CD4-positive, alpha-beta T cell treated with Interleukin-4 for 1 hour (primary cell): ENCODE measurements at places on chromosomes 7 and 10.

- no peak for DNase-seq
These were observed 319.1 kb upstream of the TMEM229A start for GRCh38 chr7:124351950-124352349.

DNA sequence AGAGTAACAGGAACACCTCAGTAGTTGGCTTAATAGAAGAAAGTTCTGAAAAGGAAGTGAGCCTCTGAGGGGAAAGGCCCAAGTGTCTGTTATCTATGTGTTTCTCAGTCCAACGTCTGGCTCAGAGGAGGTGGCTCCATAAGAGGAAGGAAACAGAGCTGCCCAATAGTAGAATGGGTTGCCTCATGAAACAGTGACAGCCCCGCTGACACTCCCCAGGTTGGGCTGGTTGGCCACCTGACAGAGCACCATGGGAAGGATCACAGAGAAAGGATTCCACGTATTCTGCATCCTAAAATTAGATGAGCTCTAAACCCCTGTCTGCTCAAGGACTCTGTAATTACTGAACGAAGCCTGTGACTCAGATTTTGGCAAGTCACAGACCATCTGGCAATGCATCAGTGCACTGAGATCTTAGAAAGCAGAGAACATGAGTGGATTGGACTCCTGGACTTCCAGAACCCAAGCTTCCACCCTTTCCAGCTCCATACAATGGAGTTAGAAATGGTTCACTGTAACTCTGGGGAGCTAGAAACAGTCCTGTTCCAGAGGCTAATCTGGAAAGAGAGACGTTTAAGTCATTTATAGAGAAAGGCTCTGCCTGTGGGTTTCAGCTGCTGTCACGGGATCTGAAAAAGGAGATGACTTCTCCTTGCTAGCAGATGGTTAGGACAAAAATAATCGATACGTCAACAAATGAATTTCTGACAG is 2.9 kb downstream of the PKD2L1 start:
- DNase-seq, result peak; percentile 73

DNA sequence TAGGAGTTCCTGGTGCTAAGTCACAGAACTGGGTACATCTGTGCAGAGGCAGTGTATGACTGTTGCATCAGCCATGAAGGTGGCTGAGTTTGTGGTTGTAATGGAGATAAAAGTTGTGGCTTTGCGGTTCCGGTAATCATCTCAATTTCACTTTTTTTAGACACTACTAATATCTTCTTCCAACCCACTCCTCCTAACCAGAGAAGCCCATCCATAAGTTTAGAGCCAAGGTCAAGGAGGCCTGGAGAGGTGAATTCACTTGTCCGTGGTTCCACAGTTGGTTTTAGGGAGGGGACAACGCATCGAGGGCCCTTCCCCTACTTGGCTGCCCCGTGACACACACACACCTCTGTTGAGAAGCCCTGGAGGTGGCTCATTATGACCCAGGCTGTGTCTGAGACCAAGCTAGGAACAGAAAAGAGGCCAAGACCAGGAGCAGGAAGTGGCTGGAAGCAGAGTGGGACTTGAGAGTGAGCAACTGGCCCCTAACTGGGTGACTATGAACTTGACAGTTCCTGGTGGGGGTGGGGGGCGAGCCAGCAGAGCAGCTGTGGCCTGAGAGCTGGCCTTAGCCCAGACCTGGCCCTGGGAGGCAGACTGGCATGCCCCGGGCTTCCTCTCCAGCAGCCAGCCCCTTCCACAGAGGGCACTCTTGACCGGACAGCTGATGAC is 66.8 kb upstream of the COL13A1 start:
- no peak for DNase-seq

DNA sequence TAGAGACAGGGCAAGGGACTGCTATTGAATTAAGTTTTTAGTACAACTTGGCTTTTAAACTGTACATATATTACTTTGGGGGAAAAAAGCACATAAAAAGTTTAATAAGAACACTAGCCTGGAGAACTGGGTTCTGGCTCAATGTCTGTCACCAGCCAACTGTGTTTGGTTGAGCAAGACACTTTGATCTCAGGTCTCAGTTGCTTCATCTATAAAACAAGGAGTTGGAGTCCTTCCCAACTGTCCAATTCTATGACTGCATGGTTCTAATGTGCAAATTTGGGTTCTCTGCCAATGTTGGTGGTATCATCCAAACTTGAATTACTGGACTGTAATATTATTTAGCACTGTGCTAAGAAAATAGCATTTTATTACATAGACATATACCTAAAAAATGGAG is 50.3 kb downstream of the ATXN7L1 start:
- no peak for DNase-seq

DNA sequence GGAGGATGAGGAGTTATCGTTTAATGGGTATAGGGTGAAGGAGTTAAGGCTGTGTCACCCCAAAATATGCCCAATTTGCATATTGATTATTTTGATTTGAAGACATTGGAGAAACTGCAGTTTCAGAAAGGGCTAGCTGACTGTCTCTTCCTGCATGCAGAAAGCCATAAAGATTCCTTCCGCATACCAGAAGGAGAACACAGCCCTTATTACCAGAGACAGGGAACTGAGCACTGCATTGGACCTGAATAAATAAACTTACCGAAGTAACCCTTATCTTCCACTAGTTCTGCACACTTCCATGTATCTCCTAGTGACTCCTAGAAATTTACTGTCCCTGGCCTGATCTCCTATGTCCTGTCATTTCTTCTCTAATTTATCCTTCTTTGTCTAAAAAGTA is 821.9 kb upstream of the AUTS2 start:
- DNase-seq, result no peak

DNA sequence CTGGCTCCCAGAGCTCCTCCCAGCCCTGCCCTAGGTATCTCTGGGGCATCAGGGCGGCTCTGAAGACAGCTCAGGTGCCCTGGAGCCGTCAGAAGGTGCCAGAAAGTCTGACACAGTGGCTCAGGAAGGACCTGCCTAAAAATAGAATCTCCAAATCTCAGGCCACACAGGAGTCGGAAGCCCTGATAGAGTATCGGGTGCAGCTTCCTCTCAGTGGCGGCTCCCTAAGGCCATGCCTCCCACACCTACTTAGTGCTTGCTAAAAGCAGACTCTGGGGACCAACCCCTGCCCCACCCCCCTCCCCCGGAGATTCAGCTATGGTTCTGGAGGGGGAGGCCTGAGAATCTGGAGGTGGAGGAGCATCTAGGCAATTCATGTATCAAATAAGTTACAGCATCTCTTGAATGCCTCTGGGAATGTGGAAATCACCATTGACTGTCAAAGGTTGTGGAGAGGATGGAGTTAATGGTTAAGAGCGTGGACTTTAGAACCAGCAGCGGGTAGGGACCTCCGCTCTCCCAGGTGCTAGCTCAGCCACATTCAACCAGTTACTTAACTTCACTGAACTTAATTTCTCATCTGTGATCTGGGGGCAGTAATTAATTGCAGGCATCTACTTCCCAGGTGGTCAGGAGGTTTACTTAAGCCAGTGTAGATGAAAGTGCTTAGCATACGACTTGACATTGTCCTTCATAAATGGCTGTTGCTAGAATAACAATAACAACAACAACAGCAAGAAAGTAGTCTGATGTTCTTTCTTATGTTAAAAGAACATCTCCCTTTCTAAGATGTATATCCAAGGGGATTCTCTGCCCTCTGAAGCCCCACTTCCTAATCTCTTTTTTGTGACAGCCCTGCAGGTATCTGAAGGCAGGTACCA is 38.6 kb upstream of the MXI1 start:
- DNase-seq, result no peak

DNA sequence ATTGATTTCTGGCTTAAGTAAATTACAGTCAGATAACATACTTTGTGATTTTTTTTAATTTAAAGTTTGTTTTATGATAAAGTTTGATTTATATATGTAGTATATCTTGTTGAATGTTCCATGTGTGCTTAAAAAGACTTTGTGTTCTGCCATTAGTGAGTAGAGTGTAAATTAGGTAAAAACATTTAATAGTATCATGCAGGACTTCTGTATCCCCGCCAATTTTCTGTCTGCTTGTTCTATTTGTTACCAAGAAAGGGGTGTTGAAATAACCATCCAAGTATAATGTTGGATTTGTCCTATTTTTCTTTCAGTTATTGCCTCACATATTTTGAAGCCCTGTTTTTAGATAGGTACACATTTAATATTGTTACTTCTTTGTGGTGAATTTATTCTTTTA is 172.1 kb downstream of the CAMK1D start:
- no peak for DNase-seq

- no peak for DNase-seq
These were observed 56.7 kb downstream of the ANKRD7 start for GRCh38 chr7:118281196-118281595.
